ENCODE measurements at places on chromosomes 7 and 10. TPM values are rescaled to one million over a fixed set of nuclear protein-coding genes. Genes with fewer than 3 reads are reported as not detected.

Gene AQP1
- 10.9 TPM for total RNA-seq

Gene MRLN
- total RNA-seq: not detected

Gene STAG3
- 0.23 TPM for total RNA-seq

Gene CHN2
- 7.7 TPM for total RNA-seq

Gene CRTAC1
- total RNA-seq: not detected

Gene IDI2
- not detected for total RNA-seq

Gene SLC26A3
- not detected for total RNA-seq
